Cortex of kidney (tissue), 1 donor: ENCODE measurements at places on chromosomes 3 and 15.

- DNase-seq, result no peak
Measured at GRCh38 chr15:67955252-67955651, 98.9 kb upstream of the PIAS1 start.

DNA sequence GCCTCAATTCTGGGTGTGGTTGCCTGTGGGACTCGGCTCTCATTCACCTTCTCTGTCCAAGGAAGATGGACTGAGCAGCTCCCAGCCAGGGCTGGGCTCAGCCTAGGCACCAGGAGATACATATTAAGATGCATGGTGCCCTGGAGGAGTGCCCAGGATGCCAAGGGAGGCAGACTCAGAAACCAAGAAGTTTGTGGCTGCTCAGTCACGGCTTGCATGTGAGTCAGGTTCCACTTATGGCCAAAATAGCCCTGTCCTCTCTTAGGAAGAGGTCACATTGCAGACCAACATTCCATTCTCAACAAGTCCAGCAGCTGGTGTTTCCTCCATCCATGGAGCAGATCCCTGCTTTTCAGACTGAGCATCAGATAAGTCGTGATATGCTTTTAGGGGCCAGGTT, 21.8 kb downstream of the CDCP1 start:
- DNase-seq, result no peak

- DNase-seq, result no peak
Measured at GRCh38 chr3:63995086-63995485, 28.2 kb downstream of the PSMD6 start.

- no peak for DNase-seq
Measured at GRCh38 chr3:101303089-101303731, 17.2 kb downstream of the IMPG2 start.

DNA sequence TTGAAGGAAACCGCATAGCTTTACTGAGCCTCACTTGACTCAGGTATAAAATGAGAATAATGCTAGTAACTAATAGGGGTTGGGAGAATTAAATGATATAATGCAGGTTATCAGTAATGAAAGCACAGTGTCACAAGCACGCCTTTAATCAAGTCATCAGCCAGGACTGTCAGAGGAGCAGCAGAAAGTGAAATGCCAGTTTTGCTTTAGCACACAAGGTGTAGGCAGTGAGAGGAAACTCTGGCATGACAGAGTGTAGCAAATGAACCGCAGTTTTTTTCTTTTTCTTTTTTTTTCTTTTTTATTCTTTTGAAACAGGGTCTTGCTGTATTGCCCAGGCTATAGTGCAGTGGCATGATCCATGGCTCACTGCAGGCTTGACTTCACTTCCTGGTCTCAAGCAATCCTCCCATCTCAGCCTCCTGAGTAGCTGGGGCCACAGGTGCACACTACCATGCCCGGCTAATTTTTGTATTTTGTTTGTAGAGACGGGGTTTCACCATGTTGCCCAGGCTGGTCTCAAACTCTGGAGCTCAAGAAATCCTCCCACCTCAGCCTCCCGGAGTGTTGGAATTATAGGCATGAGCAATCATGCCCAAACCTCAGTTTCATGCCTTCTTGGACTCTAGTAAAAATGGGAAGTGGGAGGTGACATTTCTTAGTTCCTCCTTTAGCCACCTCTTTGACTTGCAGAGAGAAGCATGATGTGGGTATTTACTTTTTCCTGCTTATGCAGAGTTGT, 9.7 kb upstream of the SCAANT1 start:
- DNase-seq, result no peak

DNA sequence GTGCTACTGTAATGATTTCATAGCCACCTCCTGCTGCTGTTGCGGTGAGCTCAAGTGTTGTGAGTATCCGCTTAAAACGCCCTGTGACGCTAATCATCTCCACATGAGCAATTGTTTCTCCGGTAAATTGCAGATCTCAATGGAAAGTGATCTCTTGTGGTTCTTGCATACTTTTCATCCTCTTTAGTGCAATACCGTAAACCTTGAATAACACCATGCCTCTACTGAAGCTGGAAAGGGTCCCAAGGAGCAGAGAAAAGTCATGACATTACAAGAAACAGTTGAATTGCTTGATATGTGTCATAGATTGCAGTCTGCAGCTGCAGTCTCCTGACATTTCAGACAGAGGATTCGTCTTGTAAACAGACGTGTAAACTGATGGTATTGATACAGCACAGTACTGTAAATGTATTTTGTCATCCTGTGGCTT, 6.0 kb upstream of the CEMIP start:
- DNase-seq, result no peak

DNA sequence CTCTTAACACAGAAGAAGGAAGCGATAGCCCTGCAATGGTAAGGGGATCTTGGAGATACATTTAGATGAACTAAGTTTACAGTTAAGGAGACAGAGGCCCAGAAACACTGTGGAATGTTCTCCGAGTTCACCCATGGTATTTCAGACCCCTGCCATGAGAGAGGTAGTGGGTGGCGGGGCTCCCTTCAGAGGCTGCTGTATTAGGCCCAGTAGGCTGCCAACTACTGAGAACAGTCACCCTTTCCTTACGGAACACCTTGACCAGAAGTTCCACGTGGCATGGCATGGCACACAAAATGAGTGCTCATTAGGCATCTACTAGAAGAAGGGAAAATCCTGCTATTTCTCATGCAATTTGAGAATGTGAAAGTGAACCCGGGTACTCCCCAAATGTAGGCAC, 195.4 kb downstream of the TNIK start:
- no peak for DNase-seq

- no peak for DNase-seq
Measured at GRCh38 chr15:27993996-27994780, 104.9 kb downstream of the OCA2 start.

DNA sequence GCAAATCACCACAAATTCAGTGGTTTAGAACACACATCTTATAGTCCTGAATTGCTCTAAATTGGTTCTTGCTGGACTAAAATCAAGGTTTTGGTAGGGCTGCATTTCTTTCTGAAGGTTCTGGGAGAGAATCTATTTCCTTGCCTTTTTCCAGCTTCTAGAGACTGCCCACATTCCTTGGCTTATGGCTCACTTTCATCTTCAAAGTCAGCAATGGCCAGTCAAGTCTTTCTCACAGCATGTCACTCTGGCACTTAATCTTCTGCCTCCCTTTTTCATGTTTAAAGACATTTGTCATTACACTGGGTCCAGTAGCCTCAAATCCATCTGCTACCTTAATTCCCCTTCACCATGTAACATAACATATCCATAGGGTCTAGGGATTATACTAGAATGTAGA, 149.0 kb downstream of the NEK10 start:
- no peak for DNase-seq

GRCh38 chr3:169479314-169479939, 184.1 kb downstream of the MECOM start:
- no peak for DNase-seq

GRCh38 chr3:72890166-72890925, 2.5 kb downstream of the GXYLT2 start:
- DNase-seq, result no peak

- no peak for DNase-seq
Measured at GRCh38 chr3:194867270-194867983, 181.7 kb downstream of the FAM43A start.

GRCh38 chr3:44509393-44509921, 32.0 kb upstream of the ZNF445 start:
- no peak for DNase-seq

- no peak for DNase-seq
Measured at GRCh38 chr3:143590660-143591059, 257.6 kb downstream of the SLC9A9 start.

DNA sequence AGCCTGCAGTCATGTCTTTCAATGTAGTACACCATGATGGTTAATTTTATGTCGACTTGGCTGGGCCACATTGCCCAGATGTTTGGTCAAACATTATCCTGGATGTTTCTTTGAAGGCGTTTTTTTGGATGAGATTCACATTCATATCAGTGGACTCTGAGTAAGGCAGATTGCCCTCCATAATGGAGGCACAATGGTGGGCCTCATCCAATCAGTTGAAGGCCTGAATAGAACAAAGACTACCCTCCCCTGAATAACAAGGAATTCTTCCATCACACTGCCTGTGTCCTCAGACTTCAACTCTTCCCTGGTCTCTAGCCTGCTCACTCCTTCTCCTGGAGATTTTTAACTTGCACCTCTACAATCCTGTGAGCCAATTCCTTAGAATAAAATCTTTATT, 83.8 kb upstream of the CHL1 start:
- no peak for DNase-seq

DNA sequence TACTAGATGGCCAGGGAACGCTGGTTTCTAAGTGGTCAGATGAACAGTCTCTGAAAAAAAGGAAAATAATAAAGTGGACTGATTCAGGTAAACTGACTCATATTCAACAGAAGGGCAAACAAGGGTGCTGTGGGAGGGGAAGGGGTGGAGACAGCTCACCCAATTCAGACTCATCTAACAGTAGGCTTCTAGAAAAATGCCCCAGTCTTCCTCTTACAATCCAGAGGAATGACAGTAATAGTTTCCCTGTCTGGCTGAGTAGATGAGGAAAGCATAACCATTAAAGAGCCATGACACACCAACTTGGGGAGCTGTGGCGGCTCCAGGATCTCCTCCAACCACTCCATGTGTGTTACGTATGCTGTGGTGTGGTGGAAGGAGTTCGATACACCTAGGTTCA, 231.4 kb upstream of the UMPS start:
- no peak for DNase-seq

DNA sequence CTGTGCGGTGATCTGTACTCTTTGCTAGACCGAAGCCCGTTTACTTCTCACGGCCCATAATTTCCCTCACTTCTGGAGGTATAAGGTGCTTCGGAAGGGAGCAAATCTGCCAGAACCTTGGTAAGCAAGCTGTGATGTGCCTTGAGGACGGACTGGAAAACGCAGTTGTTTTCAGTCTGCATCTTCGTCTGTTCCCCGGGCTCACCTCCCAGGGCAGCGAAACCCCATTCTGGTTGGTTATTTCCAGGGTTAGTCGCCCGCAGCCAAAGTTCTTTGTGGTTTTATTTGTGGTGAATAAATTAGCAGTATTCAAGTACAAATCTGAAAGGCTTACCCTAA, 401 bp downstream of the RAMAC start:
- DNase-seq, result no peak

GRCh38 chr3:50352781-50353180, 2.1 kb downstream of the CYB561D2 start:
- DNase-seq, result no peak

DNA sequence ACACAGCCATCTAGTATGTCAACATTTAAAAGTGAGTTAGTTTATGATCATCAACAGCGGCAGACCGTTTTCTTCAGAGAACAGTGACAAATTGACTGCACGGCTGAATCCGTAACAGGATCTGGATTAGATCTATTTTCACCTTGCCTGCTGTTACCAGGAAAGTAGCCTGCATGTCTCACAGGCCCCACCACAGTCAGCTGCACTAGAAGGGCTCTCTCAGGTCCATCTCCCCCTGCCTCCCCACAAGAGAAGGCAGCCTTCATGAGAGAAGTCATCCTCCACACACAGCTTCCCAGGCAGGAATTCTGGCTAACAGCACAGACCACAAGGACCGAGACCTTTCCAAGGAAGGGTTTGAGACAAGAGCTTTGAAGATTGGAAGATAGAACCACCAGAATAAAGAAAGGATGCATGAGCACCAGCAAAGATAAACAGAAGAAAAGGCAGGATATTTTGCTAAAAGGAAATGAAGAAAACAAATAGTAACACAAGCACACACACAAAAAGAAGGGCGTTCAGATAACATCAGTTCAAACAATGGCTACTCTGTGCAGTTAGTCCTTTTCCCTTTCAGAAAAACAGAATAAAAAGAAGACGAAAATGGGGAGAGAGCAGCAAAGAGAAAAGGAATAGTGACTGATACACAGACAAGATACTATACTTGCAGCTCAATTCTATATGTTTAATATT, 127.5 kb downstream of the SNRK start:
- no peak for DNase-seq

GRCh38 chr3:73549051-73549600, 75.6 kb downstream of the PDZRN3 start:
- DNase-seq, result no peak
